ENCODE measurements at places on chromosomes 16 and 17. TPM values are rescaled to one million over a fixed set of nuclear protein-coding genes. Genes with fewer than 3 reads are reported as not detected.
A peak's percentile ranks its signal among the peaks of the same experiment; 100 is the strongest.

Gene RBBP6
- total RNA-seq: 19.1 TPM

Gene NEUROD2
- total RNA-seq: not detected

Gene CRISPLD2
- 19.7 TPM for total RNA-seq

Gene CNOT1
- 64.9 TPM for total RNA-seq

Gene HID1
- total RNA-seq: 145 TPM

Gene KRT31
- not detected for total RNA-seq

Gene MFAP4
- total RNA-seq: 4.7 TPM

Gene GPR179
- 0.17 TPM for total RNA-seq

DNA sequence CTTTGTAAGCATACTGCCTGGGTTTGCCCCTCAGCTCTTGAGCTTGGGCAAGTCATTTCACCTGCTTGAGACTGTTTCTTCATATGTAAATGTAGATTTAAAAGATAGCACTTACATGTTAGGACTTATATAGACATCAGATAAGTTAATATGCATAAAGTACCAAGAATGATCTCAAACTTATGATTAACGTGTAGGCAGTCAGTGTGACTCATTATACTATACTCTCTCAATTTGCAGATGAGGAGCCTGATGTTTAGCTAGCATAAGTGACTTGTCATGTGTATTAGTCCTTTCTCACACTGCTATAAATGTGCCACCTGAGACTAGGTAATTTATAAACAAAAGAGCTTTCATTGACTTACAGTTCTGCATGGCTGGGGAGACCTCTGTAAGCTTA lies 690.5 kb downstream of the KCNJ2 start:
- no peak for DNase-seq
- no peak overlapping the region for H3K4me3 ChIP-seq
- H3K27ac ChIP-seq: no peak overlapping the region
- H3K36me3 ChIP-seq: no peaks in the 10 kb centered on the region

GRCh38 chr17:79046197-79046915 lies 22.4 kb downstream of the C1QTNF1 start:
- peak; percentile 50 for DNase-seq
- H3K4me3 ChIP-seq: no peak overlapping the region
- H3K27ac ChIP-seq: no peak overlapping the region
- H3K27me3 ChIP-seq: no peaks in the 10 kb centered on the region

DNA sequence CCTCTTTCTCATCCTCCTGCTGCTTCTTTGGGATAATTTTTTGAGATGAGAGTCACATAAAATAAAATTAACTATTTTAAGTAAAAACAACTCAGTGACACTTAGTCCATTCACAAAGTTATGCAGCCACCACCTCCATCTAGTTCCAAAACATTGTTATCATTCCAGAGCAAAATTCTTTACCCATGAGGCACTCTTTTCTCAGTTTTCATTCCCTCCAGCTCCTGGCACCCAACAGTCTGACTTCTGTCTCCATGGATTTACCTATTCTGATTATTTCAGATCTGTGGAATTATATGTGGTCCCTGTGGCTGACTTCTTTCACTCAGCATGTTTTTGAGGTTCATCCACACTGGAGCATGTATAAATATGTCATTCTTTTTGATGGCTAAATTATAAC lies 239.9 kb upstream of the DYNLRB2 start:
- no peaks in the 10 kb centered on the region for H3K4me1 ChIP-seq
- no peaks in the 10 kb centered on the region for H3K27me3 ChIP-seq
- H3K27ac ChIP-seq: no peak overlapping the region
- DNase-seq: no peak

DNA sequence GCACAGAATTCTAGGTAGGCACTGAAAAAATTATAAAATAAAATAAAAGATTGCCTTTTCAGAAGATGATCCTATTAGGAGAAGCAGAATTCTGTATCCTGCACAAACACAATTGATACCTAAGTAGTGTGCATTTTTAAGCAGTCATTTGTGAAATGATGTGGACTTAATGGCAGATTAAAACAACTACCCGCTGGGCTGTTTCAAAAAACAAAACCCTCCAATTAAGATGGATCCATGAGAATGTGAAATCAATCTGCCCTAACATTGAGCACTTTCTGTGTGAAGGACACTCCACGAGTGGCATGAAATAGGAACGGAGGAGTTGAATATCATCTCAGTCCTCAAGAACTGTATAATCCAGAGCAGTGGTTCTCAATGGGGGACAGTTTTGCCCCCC lies 1012.8 kb upstream of the EEF2KMT start:
- no peaks in the 10 kb centered on the region for H3K36me3 ChIP-seq

DNA sequence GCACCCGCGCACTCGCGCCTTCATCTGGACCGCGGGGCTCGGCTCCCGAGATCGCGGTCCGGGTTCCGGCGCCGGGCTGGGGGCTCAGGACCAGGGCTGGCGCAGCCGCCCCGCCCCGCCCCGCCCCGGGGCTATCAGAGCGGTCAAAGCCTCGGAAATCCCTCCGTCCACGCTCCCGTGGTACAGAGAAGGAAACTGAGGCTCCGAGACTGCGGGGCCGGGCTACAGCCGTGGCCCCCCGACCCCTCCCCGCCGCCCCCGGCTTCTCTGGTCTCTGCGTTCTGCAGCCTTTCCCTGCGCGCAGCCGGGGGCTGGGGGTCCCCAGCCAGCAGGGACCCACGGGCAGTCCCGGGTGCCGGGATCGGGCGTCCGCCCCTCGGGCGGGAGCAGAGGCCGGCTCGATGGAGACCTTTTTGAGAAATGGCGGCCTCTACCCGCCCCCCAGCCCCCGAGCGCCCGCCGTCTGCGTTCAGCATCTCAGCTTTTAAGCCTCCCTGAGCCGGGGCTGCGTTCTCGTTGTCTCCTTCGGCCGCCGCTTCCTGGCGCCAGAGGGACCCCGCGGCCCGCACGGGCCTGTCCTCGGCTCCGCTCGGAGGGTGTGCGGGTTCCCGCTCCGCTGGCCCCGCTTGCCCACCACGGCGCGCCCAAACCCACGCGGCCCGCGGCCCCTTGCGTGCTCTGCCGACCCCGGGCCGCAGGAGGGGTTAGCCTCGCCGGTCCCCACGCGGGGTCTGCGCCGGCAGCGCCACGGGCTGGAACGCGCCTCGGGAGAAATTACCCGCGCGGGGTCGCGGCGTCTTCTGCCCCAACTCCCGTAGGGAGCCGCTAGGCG lies 1.5 kb upstream of the NPTX1 start:
- H3K36me3 ChIP-seq: no peaks in the 10 kb centered on the region
- peaks cover 23% of the 10 kb centered on the region for H3K4me1 ChIP-seq
- H3K4me3 ChIP-seq: no peak overlapping the region
- no peak overlapping the region for H3K27ac ChIP-seq

DNA sequence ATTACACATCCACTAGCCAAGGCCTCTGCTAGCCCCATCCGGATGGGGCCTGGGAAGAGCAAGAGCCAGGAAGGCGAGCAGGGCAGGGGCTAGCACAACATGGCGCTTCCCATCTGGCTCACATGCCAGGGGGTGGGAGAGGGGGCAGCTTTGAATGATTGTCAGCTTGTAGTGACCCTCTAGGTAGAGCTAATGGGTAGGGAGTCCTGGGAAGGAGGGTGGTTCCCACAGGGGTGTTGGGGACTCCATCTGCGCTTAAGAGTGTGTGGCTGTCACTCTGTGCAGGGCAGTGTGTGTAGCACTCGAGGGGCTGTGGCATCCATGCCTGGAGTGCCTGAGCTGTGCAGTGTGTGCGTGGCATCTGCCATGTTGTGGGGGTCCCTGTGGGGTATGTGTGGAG lies 24.5 kb downstream of the ARHGAP23 start:
- no peaks in the 10 kb centered on the region for H3K27me3 ChIP-seq
- no peak overlapping the region for H3K27ac ChIP-seq
- no peak overlapping the region for H3K4me3 ChIP-seq
- H3K4me1 ChIP-seq: no peaks in the 10 kb centered on the region
- H3K36me3 ChIP-seq: no peaks in the 10 kb centered on the region

DNA sequence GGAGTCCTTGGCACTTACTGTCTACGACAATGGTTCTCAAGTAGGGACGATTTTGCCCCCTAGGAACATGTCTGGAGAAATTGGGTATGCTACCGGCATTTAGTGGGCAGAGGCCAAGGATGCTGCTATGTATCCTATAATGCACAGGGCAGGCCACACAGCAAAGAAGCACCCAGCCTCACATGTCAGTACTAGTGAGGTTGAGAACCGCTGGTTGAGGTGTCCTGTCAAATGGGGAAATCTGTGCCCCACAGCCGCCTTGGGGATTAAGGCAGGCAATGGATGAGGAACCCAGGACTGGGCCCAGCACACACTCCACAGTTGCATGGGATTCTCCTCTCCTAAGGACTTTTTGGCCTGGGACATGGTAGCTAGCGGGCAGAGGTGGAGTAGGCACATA lies 86.7 kb upstream of the TOB1 start:
- H3K4me1 ChIP-seq: peaks cover 35% of the 10 kb centered on the region
- no peak overlapping the region for H3K27ac ChIP-seq
- no peak overlapping the region for H3K4me3 ChIP-seq
- no peaks in the 10 kb centered on the region for H3K36me3 ChIP-seq

DNA sequence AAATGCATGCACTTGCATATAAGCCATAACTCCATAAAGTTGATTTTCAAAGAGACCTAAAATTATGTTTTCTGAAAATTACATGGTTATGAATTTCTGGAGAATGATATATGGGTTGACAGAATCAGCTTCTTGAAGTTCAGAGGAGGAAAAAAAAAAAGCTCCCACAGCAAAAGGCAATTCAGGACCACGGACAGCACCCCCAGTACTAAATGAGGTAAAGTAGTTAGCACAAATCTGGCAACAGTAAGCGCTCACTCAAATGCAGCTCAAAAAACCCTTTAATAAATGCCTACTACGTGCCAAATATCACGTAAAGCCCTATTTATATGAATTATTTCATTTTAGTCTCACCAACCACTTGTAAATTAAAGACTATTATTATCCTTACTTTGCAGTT lies 135.2 kb downstream of the SHISA9 start:
- no peaks in the 10 kb centered on the region for H3K27me3 ChIP-seq
- H3K4me3 ChIP-seq: no peak overlapping the region

- no peak overlapping the region for H3K4me3 ChIP-seq
- H3K36me3 ChIP-seq: no peaks in the 10 kb centered on the region
- no peak overlapping the region for H3K27ac ChIP-seq
- H3K27me3 ChIP-seq: no peaks in the 10 kb centered on the region
- no peak for DNase-seq
- H3K4me1 ChIP-seq: no peaks in the 10 kb centered on the region
Measured at GRCh38 chr17:77604301-77604972, 354.1 kb upstream of the TNRC6C start.

DNA sequence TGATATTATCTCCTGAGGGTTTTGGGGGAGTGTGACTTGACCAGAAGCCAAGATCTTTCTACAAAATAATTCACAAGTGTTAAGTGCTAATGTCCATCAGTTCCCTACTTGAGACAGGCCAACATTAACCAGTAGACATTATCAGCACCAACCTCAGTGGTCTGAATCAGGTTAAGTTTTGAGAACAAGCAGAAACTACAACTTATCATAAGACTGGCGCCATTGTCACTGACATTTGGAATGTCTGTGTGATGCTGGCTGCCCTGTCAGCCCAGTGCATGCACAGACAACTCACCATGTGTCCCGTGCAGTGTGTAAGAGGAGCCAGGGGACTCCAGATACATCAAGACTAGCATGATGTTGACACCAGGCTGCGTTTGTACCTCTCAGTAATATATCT lies 76.8 kb downstream of the CCDC182 start:
- DNase-seq: no peak
- H3K27ac ChIP-seq: no peak overlapping the region
- H3K36me3 ChIP-seq: no peaks in the 10 kb centered on the region
- no peak overlapping the region for H3K4me3 ChIP-seq
- H3K27me3 ChIP-seq: no peaks in the 10 kb centered on the region

- H3K36me3 ChIP-seq: no peaks in the 10 kb centered on the region
- no peaks in the 10 kb centered on the region for H3K27me3 ChIP-seq
- no peak overlapping the region for H3K4me3 ChIP-seq
- peak; percentile 48 for DNase-seq
- H3K4me1 ChIP-seq: peaks cover 42% of the 10 kb centered on the region
Measured at GRCh38 chr17:77163001-77163400, 22.2 kb downstream of the SEC14L1 start.

GRCh38 chr16:1828645-1829410 lies 1.8 kb downstream of the FAHD1 start:
- peaks cover 30% of the 10 kb centered on the region for H3K4me1 ChIP-seq
- no peaks in the 10 kb centered on the region for H3K36me3 ChIP-seq
- peak overlapping the region; percentile 63 for H3K27ac ChIP-seq
- no peaks in the 10 kb centered on the region for H3K27me3 ChIP-seq
- H3K4me3 ChIP-seq: peak overlapping the region; percentile 92

GRCh38 chr16:8138666-8139065 lies 451.6 kb downstream of the TMEM114 start:
- no peak overlapping the region for H3K27ac ChIP-seq
- no peaks in the 10 kb centered on the region for H3K36me3 ChIP-seq
- no peak overlapping the region for H3K4me3 ChIP-seq
- DNase-seq: no peak
- H3K4me1 ChIP-seq: no peaks in the 10 kb centered on the region

- H3K36me3 ChIP-seq: no peaks in the 10 kb centered on the region
- no peak overlapping the region for H3K27ac ChIP-seq
- no peaks in the 10 kb centered on the region for H3K27me3 ChIP-seq
Measured at GRCh38 chr16:57041182-57042156, 50.9 kb upstream of the CPNE2 start.

- no peak for DNase-seq
- H3K27ac ChIP-seq: no peak overlapping the region
- H3K27me3 ChIP-seq: no peaks in the 10 kb centered on the region
- H3K36me3 ChIP-seq: no peaks in the 10 kb centered on the region
Measured at GRCh38 chr16:11361701-11362451, 16.6 kb downstream of the RMI2 start.

DNA sequence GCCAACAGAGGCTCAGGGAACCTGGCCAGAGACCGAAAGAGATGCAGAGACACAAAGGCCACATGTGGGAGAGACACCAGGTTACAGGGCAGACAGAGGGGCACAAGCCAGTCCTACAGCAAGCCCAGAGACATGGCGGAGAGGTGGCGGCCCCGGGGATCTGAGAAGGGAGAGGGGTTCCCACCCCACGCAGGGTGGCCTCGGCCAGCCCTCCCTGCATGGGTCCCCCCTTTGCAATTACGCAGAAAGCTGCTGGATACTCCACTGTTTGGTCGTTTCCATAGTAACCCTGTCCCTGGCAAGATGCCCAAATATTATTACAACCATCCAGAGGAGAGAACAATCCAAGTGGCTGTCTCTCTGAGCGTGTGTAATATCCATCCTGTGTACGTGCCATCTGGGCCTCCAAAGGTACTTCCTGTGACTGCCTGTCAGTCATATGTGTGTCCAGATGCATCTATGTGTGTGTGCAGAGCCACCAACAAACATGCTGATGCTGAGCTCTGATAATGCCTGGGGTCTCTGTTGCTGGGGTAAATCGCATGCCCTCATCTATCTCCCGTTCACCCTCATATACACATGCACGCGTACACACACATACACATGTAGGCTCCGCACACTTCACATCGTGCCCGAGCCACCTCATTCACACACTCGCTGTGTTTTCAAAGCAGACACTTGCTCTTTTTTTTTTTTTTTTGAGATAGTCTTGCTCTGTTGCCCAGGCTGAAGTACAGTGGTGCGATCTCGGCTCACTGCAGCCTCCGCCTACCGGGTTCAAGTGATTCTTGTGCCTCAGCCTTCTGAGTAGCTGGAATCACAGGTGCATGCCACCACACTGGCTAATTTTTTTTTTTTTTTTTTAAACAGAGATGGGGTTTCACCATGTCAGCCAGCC lies 5.5 kb downstream of the PCGF2 start:
- peaks cover 33% of the 10 kb centered on the region for H3K4me1 ChIP-seq
- H3K36me3 ChIP-seq: peaks cover 13% of the 10 kb centered on the region
- no peak overlapping the region for H3K4me3 ChIP-seq
- DNase-seq: peak; percentile 35
- H3K27ac ChIP-seq: peak overlapping the region; percentile 91
- no peaks in the 10 kb centered on the region for H3K27me3 ChIP-seq

- H3K36me3 ChIP-seq: no peaks in the 10 kb centered on the region
- peaks cover 15% of the 10 kb centered on the region for H3K4me1 ChIP-seq
- H3K4me3 ChIP-seq: peak overlapping the region; percentile 90
- H3K27ac ChIP-seq: no peak overlapping the region
Measured at GRCh38 chr16:68529608-68529930, 9.5 kb upstream of the ZFP90 start.
